ENCODE measurements at places on chromosomes 6 and 20.

DNA sequence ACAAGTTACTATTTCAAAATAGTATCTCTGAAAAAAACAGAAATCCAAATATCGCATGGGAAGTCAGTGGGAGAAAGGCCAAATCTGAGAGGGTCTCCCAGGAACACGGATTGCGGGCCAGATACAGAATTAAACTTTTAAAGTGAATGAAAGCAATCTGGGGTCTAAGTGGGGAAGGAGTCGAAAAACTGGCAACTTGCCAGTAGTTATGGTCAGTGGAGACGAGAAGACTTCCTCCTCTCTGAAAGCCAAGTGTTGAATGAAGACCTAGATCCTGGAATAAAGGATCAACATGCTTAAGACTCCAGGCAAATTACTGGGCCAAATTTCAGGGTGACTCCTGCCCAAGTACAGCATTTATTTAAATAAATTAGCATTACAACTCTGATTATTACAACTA is 123.6 kb downstream of the BFSP1 start:
- DNase-seq, result no peak

DNA sequence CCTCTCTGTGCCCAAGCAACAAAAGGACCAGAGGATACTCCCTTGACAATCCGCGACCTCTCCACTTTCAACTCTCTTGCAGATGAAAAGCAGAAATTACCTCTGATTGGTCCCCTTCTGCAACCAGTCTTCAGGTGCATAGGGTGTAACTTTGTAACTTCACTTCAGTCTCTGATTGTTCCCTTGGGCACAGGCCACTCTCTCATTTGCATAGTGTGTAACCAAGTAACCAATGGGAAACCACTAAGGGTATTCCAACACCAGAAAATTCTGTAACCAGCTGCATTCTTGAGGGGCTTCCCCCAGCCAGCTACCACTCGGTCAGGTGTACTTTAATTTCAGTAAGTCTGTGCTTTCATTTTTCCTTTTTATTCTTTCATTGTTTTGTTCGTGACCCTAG is 4.4 kb upstream of the RAET1L start:
- no peak for DNase-seq

GRCh38 chr6:134005800-134006199 is 46.6 kb downstream of the SLC2A12 start:
- no peak for DNase-seq

DNA sequence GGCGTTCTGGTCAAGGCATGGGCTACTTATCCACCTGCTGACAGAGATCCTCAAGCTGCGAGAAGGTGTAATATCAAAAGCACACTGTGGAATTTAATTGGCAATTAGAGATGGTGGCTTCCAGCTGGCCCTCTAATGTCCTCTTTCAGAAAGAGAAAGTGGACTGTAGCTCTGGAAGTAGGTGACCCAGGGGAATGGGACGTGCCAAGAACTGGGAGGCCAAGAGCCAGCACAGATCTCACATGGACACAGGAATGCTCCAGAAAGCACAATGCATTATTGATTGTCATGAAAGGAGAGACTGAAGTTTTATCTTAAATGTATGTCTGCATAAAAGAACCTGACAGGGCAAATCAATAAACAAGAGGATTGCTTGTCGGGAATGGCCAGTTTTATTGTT is 198.6 kb upstream of the CDH4 start:
- DNase-seq, result no peak

All from HAP-1 (cell line).